Activated T-cell treated with anti-CD3 and anti-CD28 coated beads for 4 hours (primary cell): ENCODE measurements at places on chromosomes 6 and 20.

DNA sequence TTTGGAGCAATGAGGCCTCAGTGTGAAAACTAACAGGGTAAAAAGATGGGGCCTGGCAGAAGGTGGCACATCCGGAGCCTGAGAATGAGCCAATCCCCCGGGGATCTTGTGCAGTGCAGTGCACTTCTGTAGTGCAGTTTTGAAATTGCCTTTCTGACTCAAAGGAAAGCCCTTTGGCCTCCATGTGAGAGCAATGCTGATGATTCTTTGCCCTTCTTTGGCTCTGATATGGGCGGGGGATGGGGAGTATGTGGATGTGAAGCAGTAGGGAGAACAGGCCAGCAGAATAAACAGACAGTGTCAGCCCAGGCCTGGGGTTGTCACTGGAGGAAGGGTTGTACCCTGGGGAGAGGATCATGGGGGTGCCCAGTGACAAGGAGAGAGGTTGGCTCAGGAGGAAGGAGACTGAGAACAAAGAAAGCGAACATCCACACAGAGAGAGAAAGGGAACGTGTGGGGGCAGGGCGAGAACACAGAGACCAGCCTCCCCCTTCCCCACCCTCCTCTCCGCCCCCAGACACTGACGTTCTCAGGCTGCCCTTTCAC, 351.2 kb downstream of the CDC5L start:
- DNase-seq = no peak

DNA sequence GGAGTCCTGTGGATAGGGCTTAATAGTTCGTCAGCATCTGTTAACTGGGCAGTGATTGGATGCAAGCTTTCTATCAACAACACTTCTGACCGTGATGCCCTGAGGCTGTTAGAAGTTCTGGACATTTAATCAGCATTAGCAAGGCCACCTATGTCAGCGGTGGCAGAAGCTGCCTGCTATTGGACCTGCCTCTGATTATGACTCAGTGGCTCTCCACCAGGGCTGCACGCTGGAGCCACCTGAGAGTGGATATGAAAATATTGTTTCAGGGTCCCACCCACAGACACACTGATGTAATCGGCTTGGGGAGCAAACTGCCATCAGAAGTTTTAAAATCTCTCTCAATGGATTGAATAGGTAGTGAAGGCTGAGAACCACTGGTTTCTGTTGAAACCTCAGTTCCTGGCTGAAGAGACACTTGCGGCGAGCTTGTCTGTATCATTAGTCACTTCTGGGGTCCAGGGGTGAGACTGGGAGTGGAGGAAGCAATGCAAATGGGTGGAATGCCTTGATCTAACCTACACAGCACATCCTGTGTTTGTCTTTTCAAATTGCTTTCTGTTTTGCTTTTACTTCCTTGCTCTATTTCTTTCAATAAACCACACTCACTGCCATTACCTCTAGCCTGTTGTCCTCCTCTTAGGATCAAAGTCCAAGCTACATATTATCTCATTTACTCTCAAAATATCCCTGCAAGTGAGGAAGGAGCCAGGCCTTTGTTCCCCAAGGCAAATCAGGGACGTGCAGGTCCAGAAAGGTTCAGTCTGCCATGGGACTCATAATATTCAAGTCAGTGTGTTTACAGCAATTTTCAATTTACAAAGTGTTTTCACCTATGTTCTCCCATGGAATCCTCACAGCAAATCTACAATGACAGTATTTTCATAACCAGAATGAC, 4.2 kb downstream of the CLIC5 start:
- DNase-seq = peak; percentile 40

DNA sequence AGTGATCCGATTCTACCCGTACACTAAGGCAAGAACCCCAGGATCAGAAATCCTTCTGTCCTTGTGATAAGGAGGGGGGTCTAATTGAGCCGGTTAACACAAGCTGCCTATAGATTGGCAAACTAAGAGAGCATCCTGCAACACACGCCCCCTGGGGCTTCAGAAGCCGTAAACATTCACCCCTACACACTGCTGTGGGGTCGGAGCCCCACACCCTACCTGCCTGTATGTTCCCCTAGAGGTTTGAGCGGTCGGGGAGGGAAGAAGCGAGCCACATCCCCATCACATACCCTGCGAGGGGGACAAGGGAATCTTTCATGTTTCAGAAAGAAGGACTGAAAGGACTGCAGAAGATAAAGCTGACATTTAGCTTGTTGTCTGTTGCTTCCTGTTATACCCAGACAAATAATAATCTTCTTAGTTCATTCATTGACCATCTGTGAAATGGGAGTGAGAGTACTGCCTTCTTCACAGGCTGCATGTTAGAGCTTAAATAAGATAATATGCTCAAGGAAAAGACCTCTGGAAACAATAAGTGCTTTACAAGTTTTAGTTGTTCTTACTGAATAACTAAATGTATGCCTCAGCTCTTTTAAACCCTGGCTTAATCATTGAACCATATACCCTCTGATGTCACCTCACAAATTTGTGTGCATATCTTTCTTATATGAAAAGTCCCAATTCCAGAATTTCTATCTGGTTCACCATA, 74.2 kb upstream of the RNF217 start:
- no peak for DNase-seq

GRCh38 chr6:115602466-115602865, 458.2 kb downstream of the FRK start:
- DNase-seq = no peak

DNA sequence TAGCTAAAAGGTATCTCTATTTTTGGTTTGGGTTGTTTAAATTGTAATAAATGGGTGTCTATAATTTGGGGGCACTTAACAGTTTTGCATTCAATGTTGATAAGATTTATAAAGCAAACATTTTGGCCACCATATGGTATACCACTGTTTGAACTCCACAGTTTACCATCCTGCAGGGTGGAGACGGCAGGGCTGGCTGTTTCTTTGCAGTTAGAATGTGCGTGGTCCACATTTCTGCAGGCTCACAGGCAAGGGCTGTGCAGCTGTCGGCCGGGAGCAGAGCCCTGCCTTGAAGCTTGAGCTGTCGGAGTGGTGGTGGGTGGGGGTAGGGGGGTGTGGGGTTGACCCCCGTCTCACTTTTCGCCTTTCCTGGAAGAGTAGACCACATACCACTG, 135.9 kb downstream of the CDH4 start:
- no peak for DNase-seq
